ENCODE measurements at places on chromosomes 7 and 10. TPM values are rescaled to one million over a fixed set of nuclear protein-coding genes. Genes with fewer than 3 reads are reported as not detected.

The SPDYE11 gene
- not detected for total RNA-seq

- peak; percentile 14 for DNase-seq
- peak overlapping the region; percentile 52 for H3K4me3 ChIP-seq
- peak overlapping the region; percentile 68 for H3K27ac ChIP-seq
- no peaks in the 10 kb centered on the region for H3K27me3 ChIP-seq
- H3K4me1 ChIP-seq, result no peaks in the 10 kb centered on the region
These were observed 1.2 kb downstream of the PPP1R9A start for GRCh38 chr7:94908323-94909178.

GRCh38 chr10:12500381-12501303 is 151.3 kb downstream of the CAMK1D start:
- no peak for DNase-seq
- H3K27me3 ChIP-seq, result no peaks in the 10 kb centered on the region
- H3K27ac ChIP-seq, result no peak overlapping the region

DNA sequence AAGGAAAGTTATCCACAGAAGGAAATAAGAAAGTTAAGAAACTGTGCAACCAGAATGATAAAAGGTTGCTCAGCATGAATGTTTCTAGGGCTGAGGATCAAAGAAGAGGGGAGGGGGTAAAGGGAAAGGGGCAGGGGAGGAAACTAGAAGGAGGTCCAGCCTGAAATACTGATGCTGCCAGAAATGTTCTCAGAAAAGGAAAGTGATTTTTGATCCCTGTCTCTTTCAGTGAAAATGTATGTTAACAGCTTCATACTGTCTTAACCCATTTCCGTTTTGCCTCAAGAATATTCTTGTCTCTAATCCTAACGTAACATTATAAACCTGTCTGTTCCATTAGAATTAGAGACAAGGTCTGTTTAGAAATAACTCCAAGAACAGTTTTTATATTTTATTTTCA is 49.6 kb downstream of the NEBL start:
- H3K4me1 ChIP-seq, result no peaks in the 10 kb centered on the region
- H3K4me3 ChIP-seq, result no peak overlapping the region
- H3K27me3 ChIP-seq, result no peaks in the 10 kb centered on the region
- H3K36me3 ChIP-seq, result no peaks in the 10 kb centered on the region

The HTR5A gene
- total RNA-seq, result not detected

DNA sequence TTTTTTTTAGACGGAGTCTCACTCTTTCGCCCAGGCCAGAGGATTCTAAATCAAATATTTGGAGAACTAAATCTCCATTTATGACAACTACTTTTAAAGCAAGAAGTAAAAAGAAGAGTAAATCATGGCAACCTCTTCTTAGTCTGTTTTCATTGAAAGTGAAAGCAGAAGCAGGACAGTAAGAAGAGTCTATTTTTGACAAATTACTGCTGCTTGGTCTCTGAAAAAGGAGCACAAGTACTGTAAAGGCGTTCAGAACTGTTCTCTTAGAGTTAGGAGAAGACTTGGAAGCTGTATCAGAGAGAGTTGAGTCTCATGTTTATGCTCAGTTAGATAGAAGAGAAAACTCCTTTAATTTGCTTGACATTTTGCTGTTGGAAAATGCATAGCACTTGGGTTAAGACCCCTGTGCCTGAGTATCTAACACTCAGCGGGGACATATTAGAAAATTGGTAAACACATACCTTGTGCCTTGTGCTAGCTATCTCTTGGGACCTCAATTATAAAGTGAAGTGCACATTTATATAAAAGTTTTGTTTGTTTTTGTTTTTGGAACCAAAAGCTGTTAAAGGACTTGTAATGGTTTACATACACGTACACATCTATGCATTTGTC is 433.0 kb downstream of the ANKRD7 start:
- no peaks in the 10 kb centered on the region for H3K4me1 ChIP-seq
- no peaks in the 10 kb centered on the region for H3K36me3 ChIP-seq
- no peaks in the 10 kb centered on the region for H3K27me3 ChIP-seq
- no peak overlapping the region for H3K27ac ChIP-seq

The AOC1 gene
- total RNA-seq, result 2.1 TPM

All from prostate gland (tissue), 2 donors.